Activated CD8-positive, alpha-beta memory T cell treated with anti-CD3 and anti-CD28 coated beads, Interleukin-2, amount 50 U/mL, for 4 hours (primary cell): ENCODE measurements at places on chromosomes 11 and 22.
A peak's percentile ranks its signal among the peaks of the same experiment; 100 is the strongest.

- DNase-seq, result no peak
These were observed 22.7 kb downstream of the KCNJ4 start for GRCh38 chr22:38432264-38432663.

DNA sequence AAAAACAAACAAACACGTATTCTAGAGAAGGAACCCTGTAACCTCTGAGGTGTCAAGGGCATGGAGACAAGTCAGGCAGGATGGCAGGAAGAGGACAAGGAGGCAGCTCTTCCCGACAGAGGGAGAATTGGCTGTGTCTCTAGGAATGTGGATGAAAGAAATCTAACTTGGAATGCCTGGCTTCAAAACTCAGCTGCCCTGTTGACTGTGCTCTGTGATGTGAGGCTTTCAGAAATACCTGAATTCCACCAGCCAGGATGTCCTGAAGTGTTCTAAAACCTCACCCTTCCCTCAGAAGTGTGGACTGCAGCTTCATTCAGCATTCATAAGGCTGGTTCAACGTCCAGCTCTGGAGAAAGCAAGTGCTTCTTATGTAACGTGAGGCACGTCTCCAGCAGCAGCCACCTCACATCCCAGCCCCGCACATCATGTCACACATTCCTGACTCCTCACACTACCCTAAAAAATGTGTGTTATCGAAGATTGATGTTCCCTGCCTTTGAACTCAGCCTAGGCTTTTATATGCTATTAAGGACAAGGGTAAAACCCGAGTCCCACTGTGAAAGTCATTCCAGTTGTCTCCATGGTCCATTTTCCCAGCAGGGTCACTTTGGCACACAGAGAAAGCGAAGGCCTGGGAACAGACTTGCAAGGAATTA, 398.9 kb downstream of the ETS1 start:
- no peak for DNase-seq

- no peak for DNase-seq
These were observed 969 bp downstream of the CCDC117 start for GRCh38 chr22:28773461-28773867.

DNA sequence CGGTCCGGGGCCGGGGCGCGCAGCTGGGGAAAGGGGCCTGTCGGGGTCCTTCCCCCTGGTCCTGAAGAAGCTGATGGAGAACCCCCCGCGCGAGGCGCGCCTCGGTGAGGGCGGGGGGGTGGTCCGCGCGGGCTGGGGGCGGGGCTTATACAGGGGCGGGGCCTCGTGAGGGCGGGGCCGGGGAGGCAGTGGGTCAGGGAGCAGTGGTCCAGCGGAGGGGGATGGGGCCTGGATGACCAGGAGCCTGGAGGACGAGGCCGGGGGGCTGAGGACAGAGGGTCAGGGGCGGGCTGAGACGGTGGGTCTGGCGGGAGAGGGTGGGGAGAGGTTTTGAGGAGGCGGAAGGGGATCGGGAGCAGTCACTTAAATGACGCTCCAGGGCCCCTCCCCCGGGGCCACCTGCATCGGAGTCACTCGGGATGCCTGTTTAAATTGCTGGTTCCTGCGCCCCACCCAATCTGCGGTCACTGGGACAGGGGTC, 396 bp downstream of the TEF start:
- DNase-seq, result peak; percentile 58

DNA sequence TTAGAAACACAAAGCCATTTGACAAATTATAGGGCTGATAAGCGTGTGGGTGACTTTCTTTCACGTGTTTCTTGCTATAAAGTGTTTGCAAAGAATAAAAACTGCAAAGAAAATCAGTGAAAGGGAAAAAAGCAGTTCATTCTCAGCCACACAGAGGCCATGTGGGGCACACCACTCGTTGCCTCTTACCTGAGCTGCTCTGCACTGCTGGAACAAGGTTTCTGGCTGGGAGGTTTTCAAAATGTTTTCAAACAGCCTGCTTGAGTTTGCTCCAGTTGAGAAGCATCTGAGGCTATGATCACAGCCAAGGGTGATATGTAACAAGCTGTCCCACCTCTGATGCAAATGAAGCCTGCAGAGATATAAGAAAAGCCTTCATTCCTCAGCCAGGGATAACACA, 14.7 kb upstream of the VSIG10L2 start:
- no peak for DNase-seq

- no peak for DNase-seq
These were observed 9.1 kb downstream of the APOL4 start for GRCh38 chr22:36192542-36192941.

DNA sequence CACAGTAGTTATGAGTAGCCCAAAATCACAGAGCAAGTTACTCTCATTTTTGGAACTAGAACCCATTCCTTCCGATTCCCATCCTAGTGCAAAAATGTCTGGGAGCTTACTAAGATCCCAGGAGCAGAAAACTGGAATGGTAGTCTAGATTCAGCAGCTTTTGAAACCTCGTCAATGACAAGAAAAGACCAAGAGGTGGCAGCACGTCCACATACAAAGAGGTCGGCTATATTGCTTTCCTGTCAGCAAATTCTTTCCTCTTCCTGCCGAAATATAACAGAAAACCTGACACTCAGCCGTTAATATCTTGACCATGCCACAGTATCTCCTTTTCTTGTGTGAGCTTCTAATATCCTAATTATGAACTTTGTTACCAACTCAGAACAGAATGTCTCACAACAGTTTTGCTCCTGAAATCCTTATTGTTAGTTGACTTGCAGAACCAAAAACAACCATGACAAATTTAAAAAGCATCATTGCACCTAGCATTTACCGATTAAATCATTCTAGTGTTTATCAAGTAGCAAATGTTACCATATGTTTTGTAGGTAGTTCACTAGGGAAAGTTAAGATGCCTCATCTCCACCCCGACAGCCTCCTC, 92.8 kb upstream of the OR9G4 start:
- no peak for DNase-seq

- no peak for DNase-seq
These were observed 2.2 kb downstream of the TNKS1BP1 start for GRCh38 chr11:57322256-57323166.

DNA sequence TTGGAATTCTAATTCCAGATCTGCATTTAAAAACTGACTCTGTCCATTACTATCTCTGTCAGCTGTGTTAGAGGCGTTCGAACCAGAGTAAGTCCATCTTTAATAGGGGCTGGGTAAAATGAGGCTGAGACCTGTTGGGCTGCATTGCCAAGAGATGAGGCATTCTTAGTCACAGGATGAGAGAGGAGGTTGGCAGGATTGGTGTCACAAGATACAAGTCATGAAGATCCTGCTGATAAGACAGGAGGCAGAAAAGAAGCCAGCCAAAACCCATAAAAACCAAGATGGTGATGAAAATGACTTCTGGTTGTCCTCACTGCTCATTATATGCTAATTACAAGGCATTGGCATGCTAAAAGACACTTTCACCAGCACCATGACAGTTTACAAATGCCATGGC, 356.3 kb upstream of the ISX start:
- no peak for DNase-seq

GRCh38 chr11:116122697-116123472, 618.7 kb upstream of the CADM1 start:
- no peak for DNase-seq

DNA sequence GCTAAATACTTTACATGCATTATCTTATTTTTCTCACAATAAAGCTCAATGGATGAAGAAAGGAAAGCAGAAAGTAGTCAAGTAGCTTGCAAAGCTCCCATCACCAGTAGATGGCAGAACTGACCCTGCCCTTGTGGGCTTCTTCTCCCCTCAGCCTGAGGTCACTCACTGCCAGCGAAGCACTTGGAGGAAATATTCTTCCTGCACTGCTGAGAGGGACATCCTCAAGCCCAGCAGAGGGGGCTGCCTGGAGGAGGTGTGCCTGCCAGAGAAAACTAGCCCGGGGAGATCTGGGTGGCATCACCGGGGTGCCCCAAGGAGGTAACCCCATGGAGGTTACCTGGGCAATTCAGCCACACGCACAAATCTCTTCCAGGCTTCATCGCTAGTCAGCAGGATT, 6.6 kb downstream of the APOL4 start:
- peak; percentile 30 for DNase-seq

GRCh38 chr11:32109592-32109991, 18.7 kb downstream of the RCN1 start:
- DNase-seq, result no peak
